A172 (cell line): ENCODE measurements at places on chromosomes 16 and 17.

DNA sequence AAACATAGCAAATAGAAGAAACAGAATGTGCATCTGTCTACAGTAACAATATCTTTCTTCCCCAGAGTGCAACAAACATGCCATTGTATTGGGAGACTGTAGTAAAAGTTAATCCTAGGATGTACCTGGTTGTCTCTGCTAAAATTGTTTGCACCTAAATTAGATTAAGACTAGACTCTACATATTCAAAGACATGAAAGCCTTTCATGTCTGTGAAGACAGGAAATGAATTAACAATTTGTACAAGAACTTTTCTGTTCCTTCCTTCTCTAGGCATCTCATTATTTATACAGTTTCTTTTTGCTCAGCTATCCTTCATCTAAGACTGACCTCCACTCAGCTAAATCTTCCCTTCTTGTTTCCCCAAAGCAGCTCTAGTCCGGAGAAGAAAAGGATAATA is 220.6 kb downstream of the LGALS9B start:
- DNase-seq, result no peak

- peak; percentile 79 for DNase-seq
These were observed 16.8 kb downstream of the NQO1 start for GRCh38 chr16:69709456-69710084.

DNA sequence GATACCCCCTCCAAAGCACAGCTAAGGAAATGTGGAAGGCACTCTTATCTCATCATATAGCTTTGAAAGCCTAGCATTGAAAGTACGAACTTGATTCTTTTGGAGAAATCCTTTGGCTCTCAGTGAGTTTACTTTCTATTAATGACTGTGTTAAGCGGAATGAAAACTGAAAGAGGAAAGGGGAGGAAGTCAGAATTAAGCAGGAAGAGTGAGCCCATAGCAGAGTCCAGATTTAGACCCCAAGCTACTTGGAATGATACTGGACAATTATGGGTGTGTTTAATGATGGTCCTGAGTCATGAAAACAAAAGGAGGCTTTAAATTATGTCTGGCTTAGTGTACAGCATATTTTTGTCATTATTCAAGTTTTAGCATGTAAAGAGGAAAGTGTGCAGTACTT is 42.2 kb downstream of the TENT4B start:
- peak; percentile 57 for DNase-seq

GRCh38 chr17:19800571-19800970 is 52.5 kb upstream of the ALDH3A1 start:
- no peak for DNase-seq

- no peak for DNase-seq
These were observed 139.1 kb upstream of the CACNG3 start for GRCh38 chr16:24116989-24117388.

- peak; percentile 94 for DNase-seq
These were observed 2.7 kb downstream of the FHOD1 start for GRCh38 chr16:67244387-67245185.

- no peak for DNase-seq
These were observed 18.4 kb downstream of the TRPV1 start for GRCh38 chr17:3590768-3591167.

GRCh38 chr17:67606471-67606870 is 111.3 kb upstream of the NOL11 start:
- DNase-seq, result no peak

- DNase-seq, result no peak
These were observed 37.7 kb upstream of the OR3A1 start for GRCh38 chr17:3335876-3336275.

GRCh38 chr16:64250866-64251265 is 871.0 kb downstream of the CDH11 start:
- no peak for DNase-seq
